Activated CD4-positive, alpha-beta memory T cell treated with anti-CD3 and anti-CD28 coated beads for 36 hours (primary cell): ENCODE measurements at places on chromosomes 3 and 15. TPM values are rescaled to one million over a fixed set of nuclear protein-coding genes. Genes with fewer than 3 reads are reported as not detected.

DNA sequence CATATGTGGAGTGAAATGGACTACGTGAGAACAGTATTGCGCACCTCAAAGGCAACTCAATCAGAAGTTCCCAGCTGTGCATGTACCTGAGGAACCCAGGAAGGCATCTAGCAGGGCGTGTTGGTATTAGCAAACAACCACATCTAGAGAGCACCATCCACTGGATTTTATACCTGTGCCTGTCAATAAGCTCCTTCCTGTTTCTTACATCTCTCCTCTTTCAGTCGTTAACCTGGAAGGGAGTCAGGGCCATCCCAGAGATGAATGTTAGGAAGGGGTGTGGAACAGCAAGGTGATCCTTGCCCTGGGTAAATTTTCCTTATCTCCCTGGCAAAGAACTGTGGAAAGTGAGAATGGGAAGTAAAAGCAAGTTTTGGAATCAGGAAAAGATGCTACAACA is 29.6 kb upstream of the CHMP2B start:
- H3K27me3 ChIP-seq: no peaks in the 10 kb centered on the region
- DNase-seq: no peak
- H3K4me1 ChIP-seq: no peaks in the 10 kb centered on the region
- H3K36me3 ChIP-seq: no peaks in the 10 kb centered on the region
- H3K27ac ChIP-seq: no peak overlapping the region

GRCh38 chr3:71225002-71225684 is 358.4 kb downstream of the FOXP1 start:
- DNase-seq: no peak
- no peaks in the 10 kb centered on the region for H3K27me3 ChIP-seq
- peaks cover 13% of the 10 kb centered on the region for H3K36me3 ChIP-seq
- H3K4me1 ChIP-seq: peaks cover 78% of the 10 kb centered on the region
- H3K4me3 ChIP-seq: peak overlapping the region; percentile 77

The ANKRD34C gene
- not detected for total RNA-seq

DNA sequence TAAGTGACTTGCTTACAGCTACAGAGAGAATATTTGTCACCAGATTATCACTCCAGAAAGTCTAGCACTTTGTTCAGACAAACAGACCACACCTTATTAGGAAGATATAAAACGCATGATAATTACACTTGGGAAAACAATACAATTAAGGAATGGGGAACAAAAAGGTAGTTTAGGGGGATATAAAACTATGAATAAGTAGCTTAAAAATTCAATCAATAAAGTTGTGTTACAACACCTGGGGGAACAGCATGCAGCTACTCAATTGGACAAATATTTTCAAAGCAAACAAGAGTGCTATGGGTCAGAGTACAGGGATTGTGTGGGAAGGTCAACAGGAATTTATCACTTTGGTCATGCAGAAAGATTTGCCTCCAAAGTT is 15.1 kb downstream of the CLDN1 start:
- no peak for DNase-seq
- no peak overlapping the region for H3K4me3 ChIP-seq
- H3K4me1 ChIP-seq: peaks cover 14% of the 10 kb centered on the region
- H3K36me3 ChIP-seq: no peaks in the 10 kb centered on the region

DNA sequence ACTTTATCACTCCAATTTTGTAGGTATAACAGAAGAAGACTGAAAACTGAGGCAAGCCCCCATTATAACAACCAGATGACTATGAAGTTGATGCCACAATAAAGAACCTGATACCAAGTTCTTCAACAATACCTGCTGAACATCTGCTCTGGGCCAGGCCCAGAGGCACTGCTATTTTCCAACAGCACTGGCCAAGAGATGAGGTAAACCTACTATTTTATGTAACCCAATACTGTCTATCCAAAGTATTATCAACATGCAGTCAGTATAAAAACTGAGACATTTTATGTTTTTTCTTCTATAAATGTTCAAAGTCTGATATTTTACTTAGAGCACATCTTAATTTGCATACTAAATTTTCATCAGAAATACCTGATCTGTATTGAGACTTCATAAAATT is 6.1 kb downstream of the SPG11 start:
- peaks cover 33% of the 10 kb centered on the region for H3K4me1 ChIP-seq
- no peaks in the 10 kb centered on the region for H3K27me3 ChIP-seq
- no peak for DNase-seq
- H3K36me3 ChIP-seq: peaks cover 39% of the 10 kb centered on the region

DNA sequence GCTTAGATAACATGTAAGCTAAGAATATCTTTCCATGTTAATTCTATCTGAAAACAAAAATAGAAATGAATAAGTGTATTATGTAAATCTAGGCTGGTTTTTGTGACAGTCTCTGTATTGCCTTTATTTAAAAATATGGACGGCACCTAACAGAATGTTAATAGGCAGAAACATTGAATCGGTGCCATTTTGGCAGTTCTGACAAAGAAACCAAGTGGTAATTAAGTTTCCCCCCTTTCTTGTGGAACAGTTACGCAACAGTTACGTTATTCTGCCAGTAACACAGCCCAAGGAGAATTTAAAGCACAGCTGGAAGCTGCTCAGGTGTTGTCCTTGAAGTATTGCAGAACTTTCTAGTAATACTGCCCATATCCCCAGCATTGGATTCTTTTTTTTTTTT is 21.5 kb downstream of the LARS2 start:
- no peaks in the 10 kb centered on the region for H3K27me3 ChIP-seq
- no peak for DNase-seq
- no peak overlapping the region for H3K27ac ChIP-seq
- peaks cover 4% of the 10 kb centered on the region for H3K4me1 ChIP-seq
- peaks cover 25% of the 10 kb centered on the region for H3K36me3 ChIP-seq

GRCh38 chr3:72238801-72239200 is 453.9 kb upstream of the PROK2 start:
- H3K27ac ChIP-seq: no peak overlapping the region
- H3K4me1 ChIP-seq: no peaks in the 10 kb centered on the region
- no peaks in the 10 kb centered on the region for H3K36me3 ChIP-seq
- no peaks in the 10 kb centered on the region for H3K27me3 ChIP-seq

The GOLGA8G gene
- total RNA-seq: not detected

GRCh38 chr15:33059184-33059583 is 135.3 kb downstream of the FMN1 start:
- no peak overlapping the region for H3K4me3 ChIP-seq
- H3K27me3 ChIP-seq: peaks cover 4% of the 10 kb centered on the region
- H3K36me3 ChIP-seq: no peaks in the 10 kb centered on the region
- no peaks in the 10 kb centered on the region for H3K4me1 ChIP-seq

- H3K4me3 ChIP-seq: no peak overlapping the region
- no peak for DNase-seq
- no peak overlapping the region for H3K27ac ChIP-seq
- peaks cover 7% of the 10 kb centered on the region for H3K36me3 ChIP-seq
- peaks cover 39% of the 10 kb centered on the region for H3K4me1 ChIP-seq
Observed at GRCh38 chr3:192904632-192905289, 12.9 kb downstream of the MB21D2 start.

GRCh38 chr15:60389261-60390077 is 8.3 kb downstream of the ANXA2 start:
- peak; percentile 63 for DNase-seq
- peak overlapping the region; percentile 34 for H3K4me3 ChIP-seq
- peak overlapping the region; percentile 44 for H3K27ac ChIP-seq
- peaks cover 61% of the 10 kb centered on the region for H3K4me1 ChIP-seq

DNA sequence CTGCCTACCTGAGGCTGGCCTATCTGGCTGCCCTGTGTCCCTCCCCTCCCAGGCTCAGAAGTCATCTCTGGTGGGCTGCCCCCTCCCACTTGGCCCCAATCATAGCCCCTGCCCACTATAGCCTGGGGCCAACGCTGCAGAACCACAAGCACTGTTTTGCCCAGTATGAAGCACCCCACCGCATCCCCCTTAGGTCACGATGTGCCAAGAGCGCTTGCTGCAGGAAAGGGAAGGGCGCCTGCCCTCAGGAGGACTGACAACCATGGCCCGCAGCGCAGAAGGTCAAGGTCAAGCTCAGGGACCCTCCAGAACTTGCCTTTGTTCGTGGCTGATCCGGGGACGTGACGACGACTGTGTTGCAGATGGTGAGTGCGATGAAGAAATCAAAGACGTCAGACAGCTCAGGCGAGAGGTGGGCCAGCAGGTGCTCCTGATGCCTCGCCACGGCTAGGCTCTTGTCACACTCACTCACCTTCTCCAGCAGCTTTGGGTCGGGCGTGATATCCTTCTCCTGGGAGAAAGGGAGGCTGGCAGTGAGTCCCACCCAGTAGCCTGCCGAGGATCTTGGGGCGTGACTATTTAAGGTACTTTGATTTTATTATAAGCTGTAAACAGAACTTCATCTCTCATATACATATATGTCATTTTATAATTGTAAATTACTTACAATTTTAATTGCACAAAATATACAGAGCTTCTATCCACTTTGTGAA is 146.6 kb downstream of the ATP10A start:
- no peak overlapping the region for H3K4me3 ChIP-seq
- H3K36me3 ChIP-seq: peaks cover 4% of the 10 kb centered on the region
- H3K27me3 ChIP-seq: no peaks in the 10 kb centered on the region
- no peak overlapping the region for H3K27ac ChIP-seq
- no peaks in the 10 kb centered on the region for H3K4me1 ChIP-seq

DNA sequence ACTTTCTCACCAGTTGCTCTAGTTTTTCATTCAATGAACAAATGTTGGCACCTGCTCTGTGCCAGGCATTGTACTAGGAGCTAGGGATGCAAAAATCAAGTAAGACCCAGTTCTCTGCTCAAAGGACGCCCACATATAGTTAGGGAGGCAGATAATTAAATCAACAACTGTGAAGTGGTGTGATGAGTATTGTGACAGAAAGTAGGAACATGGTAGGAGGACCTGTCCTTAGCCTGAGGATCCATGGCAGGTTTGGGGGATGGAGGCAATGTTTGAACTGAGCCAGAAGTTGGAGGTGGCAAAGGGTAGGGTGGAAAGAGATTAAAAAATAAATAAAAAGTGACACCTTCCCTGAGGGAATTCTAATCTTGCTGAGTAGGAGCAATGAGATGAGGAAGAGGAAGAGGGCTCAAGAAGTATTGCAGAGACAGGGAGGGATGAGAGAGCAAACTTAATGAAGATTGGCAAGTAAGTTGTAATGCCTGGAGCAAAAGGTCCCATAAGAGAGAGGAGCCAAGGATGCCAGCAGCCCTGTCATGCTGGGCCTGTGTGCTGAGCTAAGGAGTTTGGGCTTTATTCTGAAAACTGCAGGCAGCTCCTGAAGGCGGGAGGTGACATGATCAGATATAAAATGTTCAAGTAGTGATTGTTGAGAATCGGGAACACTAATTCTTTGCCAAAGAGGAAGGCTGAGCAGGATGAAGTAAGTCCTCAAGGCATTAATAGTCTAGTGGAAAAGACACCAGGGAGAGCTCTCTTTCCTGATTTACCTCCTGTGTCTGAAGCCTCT is 184.3 kb upstream of the PPP2R3A start:
- H3K4me1 ChIP-seq: no peaks in the 10 kb centered on the region
